ENCODE measurements at places on chromosomes 2 and 18.
A peak's percentile ranks its signal among the peaks of the same experiment; 100 is the strongest.

- DNase-seq = no peak
These were observed 788 bp downstream of the USP14 start for GRCh38 chr18:159037-159652.

DNA sequence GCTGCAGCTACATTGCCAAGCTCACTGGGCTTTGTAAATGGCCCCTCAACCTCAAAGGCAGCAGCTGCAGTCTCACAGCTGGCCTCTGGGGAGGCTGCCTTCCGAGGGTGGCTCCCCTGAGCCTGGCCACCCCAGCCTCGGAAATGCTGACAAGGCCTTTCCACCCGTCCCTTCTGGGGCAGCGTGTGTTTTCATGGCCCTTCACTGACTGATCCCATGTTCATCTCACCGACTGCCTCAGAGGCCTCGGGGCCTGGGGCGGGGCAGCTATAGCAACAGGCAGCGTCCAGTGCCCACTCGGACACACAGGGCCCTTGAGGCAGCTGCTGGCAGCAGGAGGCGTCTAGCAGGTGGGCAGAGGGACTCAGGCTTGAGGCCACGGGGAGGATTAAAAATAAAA lies 149.7 kb downstream of the GLI2 start:
- no peak for DNase-seq

GRCh38 chr2:65024149-65024829 lies 31.9 kb upstream of the CEP68 start:
- no peak for DNase-seq

DNA sequence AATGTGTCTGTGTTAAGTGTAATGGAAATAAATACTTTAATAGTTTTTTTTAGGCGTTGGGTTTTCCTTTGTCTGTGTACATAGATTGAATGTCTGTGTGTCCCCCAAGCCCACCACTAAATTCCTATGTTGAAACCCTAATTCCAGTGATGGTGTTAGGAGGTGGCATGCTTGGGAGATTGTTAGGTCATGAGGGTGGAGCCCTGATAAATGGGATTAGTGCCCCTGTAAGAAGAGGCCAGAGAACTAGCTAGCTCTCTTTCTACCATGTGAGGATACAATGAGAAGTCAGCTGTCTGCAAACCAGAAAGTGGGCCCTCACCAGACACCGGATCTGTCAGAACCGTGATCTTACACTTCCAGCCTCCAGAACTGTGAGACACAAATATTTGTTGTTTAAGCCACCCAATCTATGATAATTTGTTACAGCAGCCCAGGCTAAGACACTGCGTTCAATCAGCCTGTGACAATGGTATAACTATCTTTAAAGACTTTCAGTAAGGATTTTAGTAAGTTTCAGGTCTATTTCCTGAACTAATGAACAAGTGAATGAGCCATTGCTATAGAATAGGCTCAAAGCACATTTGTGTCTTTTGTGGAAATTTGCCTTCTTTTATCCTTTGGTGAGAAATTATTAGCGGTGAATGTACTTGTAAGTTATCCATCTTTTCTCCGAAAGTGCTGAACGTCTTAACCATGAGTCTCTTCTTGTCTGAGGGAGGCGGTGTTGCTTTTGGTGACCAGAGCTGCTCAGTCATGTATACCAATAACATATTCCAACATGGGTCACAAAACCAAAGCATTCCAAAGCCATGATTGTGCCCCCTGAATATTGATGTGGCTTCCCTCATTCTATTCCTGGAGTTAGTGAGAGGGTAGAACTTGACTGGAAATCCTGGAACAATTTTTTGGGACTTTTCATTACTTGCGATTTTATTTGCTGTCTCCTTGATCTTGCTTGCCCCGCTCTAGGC lies 29.6 kb upstream of the IL1R1 start:
- DNase-seq = no peak

DNA sequence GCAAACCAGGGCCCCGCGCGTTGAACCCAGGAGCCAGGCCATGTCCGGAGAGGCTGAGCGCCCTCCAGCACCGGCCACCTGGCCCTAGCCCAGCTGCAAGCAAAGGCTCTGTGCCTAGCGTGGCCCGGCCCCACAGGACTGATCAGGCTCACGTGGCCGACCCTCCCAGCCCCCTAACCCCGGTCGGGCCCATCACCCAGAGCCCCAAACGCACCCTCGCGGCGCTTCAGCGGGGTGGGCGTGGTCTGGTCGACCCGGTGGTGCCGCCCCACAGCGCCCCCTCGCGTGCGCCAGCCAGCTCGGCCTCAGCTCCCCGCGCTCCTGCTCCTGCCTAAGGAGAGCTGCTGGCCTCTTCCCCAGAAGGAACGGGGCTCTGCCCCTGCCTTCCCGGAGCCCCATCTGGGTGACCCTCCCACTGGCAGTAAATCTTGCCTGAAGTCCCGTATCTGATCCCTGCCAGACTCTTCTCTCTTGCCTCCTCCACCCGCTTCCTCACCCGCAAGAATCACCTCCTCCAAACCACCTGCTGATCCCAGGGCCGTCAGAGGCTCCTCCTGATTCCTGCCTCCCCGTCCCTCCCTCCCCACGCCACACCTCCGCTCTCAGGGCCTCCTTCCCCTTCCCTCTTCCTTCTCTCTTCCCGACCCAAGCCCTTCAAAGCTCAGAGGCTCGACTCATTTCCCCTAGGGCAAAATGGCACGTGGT lies 12.3 kb upstream of the TEX51 start:
- DNase-seq = peak; percentile 32

DNA sequence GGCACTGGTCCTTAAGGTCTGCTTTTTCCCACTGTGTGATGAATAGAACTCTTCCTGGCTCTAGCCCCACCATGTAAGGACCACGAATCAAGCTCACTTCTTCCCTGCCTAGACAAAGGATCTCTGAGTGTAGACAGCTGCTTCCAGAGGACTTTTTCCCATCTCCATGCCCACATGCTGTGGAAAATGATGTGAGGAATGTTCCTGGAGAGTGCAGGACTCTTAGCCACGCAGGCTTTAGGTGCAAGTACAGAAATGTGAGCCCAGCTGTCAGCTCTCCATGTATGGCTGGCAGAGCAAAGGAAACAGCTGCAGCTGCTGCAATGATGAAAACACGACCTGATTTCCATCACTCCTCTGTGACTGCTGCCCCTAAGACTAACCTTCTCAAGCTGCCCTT lies 35.5 kb downstream of the NXPH2 start:
- DNase-seq = no peak

- DNase-seq = peak; percentile 62
These were observed 5.8 kb downstream of the HDLBP start for GRCh38 chr2:241309684-241310117.

DNA sequence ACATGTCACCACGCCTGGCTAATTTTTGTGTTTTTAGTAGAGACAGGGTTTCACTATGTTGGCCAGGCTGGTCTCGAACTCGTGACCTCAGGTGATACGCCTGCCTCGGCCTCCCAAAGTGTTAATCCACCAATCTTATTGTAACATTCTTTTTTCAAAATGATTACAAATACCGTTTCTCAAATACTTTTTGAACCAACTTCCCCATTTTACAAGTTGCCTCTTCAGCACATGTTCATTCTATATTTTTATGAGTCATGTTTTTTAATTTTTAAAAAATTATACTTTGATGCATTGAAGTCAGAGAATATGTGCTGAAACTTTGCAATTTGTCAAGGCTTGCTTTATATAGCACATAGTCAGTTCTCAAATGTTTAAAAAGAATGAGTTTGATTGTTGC lies 58.2 kb downstream of the QPCT start:
- DNase-seq = no peak

- no peak for DNase-seq
These were observed 102.0 kb downstream of the ARHGAP15 start for GRCh38 chr2:143231254-143231645.

- DNase-seq = no peak
These were observed 93.8 kb downstream of the LYPD6B start for GRCh38 chr2:149132339-149132738.

DNA sequence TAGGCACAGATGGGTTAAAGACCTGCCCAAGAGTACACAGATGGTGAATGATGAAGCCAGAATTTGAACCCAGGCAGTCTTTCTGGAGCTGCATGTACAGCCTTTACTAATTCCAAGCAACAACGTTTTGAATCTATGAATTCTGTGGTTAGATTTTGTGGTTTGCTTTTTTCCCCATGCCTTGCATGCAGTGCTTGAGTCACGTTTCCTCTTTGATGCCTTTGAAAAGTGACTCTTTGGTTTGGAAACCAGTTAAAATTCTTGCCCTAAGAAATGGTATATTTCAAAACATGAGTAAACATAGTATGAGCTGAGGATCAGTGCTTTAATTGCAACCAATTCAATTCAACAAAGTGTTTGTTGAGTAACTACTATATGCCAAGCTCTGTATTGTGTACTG lies 48.2 kb upstream of the PPM1B start:
- peak; percentile 37 for DNase-seq

GRCh38 chr2:71783815-71784214 lies 330.5 kb downstream of the DYSF start:
- DNase-seq = no peak

GRCh38 chr2:45169339-45170190 lies 160.3 kb upstream of the SIX2 start:
- DNase-seq = no peak

DNA sequence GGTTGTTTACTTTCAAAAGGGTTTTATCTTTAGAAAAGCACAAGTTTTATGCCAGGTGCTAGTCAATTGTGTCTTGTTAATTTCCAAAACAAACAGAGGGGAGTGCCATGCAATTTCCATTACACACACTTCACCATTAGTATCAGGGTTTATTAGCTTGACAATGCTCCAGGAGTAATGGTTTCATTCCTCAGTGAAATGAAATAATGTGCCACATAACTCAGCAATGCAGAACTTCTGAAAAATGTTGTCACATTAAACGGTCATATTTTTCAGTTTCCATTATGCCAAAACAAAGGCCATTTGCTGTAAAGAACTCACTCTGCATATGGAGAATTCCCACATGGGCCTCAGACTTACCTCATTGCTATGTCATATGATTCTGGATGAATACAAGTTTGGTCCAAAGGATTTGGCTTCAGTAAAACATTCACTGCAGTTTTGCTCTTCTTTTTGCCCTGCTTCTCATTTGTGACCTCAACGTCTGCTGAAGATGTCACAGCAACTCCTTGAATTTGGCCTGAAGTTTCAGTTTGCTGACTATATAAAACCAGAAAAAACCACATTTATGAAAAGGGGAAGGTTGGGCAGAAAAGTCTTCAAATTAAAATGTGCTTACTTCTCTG lies 198.2 kb downstream of the SRBD1 start:
- DNase-seq = no peak

DNA sequence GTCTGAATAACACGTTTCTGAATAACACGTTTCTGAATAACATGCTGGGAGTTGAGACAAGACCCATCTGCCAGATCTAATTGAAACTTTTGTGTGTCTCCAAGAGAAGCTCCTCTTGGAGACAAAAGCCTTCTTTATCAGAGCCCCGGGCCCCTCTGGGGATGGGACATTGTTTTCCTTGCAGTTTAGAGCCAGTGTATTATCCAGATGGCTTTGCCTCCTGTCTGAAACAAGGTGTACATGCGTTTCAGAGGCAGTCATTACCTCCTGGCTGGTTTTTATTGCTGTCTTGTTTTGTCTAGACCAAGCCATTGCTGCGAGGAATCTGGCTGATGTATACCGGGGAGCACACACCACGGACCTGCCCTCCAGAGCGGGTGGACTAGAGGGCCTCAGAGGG lies 7.8 kb downstream of the FOSL2 start:
- no peak for DNase-seq

GRCh38 chr2:122704109-122704563 lies 948.7 kb downstream of the TSN start:
- no peak for DNase-seq

GRCh38 chr2:11310212-11310611 lies 34.2 kb downstream of the ROCK2 start:
- DNase-seq = no peak

- no peak for DNase-seq
These were observed 101.2 kb upstream of the ITGA6 start for GRCh38 chr2:172326211-172326509.

- DNase-seq = no peak
These were observed 265.5 kb upstream of the KCNJ3 start for GRCh38 chr2:154433010-154433409.

DNA sequence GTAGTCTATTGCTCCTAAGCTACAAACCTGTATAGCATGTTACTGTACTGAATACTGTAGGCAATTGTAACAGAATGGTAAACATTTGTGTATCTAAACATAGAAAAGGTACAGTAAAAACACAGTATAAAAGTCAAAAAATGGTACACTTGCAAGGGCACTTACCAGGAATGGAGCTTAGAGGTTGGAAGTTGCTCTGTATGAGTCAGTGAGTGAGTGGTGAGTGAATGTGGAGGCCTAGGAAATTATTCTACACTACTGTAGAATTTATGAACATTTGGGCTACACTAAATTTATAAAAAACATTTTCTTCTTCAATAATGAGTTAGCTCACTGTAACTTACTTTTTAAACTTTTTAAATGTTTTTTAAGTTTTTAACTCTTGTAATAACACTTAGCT lies 19.0 kb downstream of the NABP1 start:
- DNase-seq = no peak

DNA sequence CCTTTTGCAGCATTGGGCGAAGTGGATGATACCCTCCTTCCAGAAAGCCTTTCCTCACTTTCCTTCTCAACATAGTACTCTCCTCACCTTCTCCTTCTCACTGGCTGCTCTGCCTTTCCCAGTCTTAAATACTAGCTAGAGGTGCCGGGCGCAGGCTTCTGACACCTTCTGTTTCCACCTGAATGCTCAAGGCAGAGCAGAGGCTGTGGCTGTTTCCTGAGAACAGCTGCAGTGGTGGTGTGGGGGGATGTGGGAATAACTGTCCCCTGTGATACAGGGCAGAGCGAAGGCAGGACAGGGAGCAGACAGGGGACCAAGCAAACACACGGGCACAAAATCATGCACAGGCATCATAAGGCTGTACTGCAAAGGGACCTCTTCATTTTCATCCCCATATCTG lies 303.1 kb downstream of the SS18 start:
- DNase-seq = no peak

GRCh38 chr2:197273485-197273884 lies 37.1 kb downstream of the ANKRD44 start:
- no peak for DNase-seq

GRCh38 chr2:230269715-230270114 lies 44.2 kb downstream of the SP140 start:
- no peak for DNase-seq

- no peak for DNase-seq
These were observed 284.4 kb downstream of the RBM43 start for GRCh38 chr2:150977296-150977695.

DNA sequence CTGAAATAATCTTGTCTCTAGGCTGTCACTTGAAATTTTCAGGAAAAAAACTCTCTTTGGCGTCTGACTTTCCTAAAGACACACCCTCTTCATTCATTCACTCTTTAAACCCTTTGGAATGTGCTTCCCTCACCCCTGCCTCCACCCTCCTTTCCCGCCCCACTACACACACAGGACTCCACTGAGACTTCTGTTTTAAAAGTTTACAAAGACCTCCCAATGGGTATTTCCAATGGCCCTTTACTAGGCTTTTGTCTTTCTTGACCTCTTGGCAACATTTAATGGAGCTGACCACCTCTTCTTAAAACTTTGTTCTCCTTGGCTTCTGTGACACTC lies 96.1 kb downstream of the RBMS1 start:
- DNase-seq = no peak

DNA sequence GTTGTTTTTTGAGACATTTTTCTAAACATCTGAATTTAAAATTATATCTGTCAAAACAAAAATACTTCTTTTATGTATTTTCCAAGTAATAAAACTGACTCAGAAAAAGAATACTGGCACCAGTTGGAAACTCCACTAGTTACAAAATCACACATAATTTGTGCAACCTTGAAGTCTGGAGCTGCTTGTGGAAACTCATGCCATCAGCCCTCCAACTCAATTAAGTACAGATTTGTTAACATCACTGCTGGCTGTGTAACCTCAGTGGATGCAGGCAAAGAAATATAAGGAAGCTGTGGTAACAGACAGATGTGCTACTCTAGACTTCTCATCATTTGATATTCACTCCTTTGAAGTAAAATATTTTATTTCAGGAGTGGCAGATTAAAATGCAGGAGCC lies 30.0 kb upstream of the RAPH1 start:
- DNase-seq = no peak
